ENCODE measurements at places on chromosomes 1 and 21.

DNA sequence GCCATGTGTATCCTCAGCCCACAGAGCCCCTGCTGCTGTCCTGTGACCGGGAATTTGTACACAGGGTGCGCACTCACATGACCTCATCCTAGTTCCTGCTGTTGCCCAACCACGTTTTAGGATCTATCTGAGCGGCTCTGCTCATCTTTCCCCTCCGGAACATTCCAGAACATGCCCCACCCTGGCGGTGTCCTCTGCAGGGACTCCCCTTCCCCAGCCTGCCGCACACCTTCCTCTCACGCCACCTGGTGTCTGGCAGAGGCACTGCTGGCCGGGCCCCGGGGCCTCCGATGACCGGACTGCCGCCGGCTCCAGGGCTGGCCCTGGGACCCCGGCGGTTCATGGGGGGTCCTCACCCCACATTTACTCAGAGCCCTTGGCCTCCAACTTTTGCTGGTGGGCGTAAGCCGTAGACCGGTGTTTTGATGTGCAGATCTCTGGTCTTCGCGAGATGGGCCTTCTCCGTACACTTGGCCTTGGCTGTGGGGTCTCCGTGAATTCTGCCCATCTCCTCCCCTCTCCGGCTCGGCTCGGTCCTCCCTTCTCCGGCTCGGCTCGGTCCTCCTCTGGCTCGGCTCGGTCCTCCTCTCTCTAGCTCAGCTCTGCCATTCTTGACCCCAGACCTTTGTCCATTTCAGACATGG, 29.5 kb downstream of the ARHGEF16 start:
- peak; percentile 86 for DNase-seq

- peak; percentile 75 for DNase-seq
These were observed 42.0 kb downstream of the S1PR1 start for GRCh38 chr1:101278845-101279244.

- no peak for DNase-seq
These were observed 492.0 kb upstream of the VAMP3 start for GRCh38 chr1:7278827-7279765.

DNA sequence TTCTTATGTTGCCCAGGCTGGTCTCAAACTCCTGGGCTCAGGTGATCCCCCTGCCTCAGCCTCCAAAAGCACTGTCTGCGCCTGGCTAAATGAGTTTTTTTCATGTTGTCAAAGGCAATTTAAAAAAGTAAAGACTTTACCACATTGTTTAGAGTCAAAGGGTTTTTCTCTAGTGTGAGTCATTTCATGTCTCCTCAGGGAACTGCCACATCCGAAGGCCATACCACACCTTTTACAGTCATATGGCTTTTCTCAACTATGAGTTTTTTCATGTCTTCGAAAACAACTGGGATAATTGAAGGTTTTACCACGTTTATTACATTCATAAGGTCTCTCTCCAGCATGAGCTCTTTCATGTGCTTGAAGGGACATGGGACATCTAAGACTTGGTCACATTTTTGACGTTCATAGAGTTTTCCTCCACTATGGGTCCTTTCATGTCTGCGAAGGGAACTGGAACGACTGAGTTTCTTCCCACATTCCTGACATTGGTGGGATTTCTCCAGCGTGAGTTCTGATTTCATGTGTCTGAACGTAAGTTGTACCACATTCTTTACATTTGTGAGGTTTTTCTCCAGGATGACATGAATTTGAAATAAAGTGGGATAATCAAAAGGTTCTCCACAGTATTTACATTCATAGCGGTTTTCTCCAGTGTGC, 65.6 kb downstream of the UCHL5 start:
- DNase-seq = no peak

DNA sequence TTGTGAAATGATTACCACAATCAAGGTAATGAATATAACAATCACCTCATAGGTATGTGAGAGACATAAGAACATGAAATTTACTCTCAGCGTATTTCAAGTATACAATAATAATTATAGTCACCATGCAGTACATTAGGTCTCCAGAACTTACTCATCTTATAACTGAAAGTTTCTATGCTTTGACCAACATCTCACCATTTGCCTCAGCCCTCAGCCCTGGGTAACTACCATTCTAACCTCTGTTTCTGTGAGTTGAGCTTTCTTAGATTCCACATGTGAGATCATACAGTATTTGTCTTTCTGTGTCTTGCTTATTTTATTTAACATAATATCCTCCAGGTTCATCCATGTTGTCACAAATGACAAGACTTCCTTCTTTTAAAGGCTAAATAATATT, 57.3 kb downstream of the AGO3 start:
- no peak for DNase-seq

- no peak for DNase-seq
These were observed 107.3 kb downstream of the TOMM20 start for GRCh38 chr1:235021321-235021720.

- DNase-seq = no peak
These were observed 1.4 kb downstream of the B4GALT3 start for GRCh38 chr1:161175771-161176453.

- DNase-seq = no peak
These were observed 23.9 kb upstream of the RUNX1 start for GRCh38 chr21:35072960-35073359.

GRCh38 chr1:51314974-51315373, 15.4 kb downstream of the TTC39A start:
- no peak for DNase-seq

DNA sequence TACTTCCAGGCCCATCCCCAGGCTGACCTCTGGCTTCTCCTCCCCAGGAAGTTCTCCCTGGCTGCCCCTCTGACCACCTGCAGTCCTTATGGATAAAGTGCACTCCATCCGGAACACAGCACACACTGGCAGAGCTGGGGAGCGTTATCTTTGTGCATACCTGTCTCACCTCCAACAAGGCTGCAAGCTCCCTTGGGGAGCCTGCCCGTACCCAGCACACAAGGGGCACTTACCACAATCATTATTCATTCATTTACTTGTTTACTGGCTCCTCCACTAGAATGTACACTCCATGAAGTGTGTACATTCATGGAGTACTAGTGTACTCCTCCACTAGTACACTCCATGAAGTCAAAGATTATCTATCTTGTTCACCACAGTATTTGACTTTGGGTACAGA, 30.3 kb downstream of the GLIS1 start:
- DNase-seq = no peak

- DNase-seq = no peak
These were observed 44.4 kb downstream of the SMG7 start for GRCh38 chr1:183516725-183517124.

GRCh38 chr21:15333951-15334350, 269.2 kb upstream of the NRIP1 start:
- DNase-seq = no peak

DNA sequence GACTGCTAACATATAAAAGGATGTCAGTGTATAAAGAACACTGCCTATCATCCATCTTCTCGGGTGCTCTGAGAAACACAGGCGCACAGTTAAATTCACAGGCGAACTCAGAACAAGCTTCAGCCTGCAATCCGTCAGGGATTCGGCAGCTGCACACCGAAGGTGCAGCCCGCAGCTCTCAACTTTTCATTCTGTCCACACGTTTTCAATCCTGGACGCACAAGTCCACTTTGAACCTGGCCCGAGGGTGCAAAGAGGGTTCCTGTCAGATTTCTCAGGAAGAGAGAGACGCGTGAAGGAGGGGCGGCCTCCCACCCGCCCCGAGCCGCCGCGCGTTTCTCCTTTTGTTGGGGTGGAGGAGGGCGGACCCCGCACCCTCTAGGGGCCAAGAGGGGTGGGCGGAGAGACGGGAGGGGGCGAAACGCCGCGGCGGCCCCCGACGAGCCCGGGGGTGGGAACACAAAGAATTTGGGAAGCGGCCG, 724 bp downstream of the DOCK7 start:
- DNase-seq = peak; percentile 70

- no peak for DNase-seq
These were observed 116.2 kb downstream of the HMCN1 start for GRCh38 chr1:185850366-185850765.

- no peak for DNase-seq
These were observed 46.1 kb upstream of the FBXO28 start for GRCh38 chr1:224067621-224068457.

DNA sequence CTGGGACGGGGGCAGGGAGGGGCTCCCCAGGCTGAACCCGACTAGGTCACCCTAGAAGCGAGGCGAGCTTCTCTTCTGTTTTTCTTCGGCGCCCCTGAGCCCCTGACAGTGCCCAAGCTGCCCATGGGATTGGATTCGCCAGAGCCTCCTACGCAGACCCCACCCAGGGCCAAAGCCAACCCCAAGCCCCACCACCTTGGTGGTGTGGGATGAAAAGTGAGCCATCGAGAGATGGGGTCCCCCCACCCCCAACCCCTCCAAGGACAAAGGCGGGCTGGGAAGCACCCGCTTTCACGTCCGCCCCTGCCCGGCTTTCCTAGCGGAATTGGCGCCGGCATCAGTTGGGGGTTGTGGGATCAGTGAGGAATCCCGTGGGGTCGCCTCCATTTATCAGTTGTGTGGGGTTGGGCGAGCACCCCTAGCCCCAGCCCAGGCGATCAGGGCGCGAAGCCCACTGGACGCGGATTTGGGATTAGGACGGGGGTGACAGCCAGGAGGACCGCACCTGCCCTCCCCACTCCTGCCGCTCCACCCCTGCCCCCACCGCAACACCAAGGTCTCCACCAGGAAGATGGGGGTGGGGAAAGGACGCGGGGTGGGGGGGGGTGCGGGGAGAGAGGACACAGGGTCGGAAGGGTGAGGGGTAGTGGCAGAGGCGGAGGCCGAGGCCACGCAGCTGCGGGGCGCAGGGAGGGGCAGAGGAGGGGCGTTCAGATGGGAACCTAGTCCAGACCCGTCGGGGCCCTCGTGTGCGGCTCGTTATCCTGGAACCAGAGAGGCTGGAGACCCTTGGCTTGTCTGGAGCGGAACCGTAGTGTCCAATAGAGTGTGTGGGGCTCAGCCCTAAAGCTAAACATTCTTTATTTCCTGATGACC, 4.4 kb downstream of the TSPEAR start:
- no peak for DNase-seq

GRCh38 chr1:185468626-185469025, 151.6 kb upstream of the IVNS1ABP start:
- no peak for DNase-seq

DNA sequence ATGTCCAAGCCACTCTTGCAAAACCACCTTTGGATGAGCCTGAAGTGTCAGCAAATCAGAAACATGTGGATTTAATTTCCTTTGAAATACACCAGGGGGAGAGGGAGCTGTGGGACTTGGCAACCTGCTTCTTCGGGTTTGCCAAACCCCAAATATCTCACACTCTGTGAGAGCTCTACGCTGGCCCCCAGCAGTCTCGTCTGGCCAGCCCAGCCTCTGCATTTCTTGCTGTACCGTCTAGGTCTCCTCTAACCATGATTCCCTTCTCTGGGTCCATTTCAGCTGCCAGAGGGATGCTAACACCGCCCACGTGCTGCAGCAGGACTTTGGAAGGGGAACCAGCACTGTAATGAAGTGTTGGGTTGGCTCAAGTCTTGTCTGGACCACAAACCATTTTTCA, 114.6 kb downstream of the MRPS6 start:
- DNase-seq = no peak

DNA sequence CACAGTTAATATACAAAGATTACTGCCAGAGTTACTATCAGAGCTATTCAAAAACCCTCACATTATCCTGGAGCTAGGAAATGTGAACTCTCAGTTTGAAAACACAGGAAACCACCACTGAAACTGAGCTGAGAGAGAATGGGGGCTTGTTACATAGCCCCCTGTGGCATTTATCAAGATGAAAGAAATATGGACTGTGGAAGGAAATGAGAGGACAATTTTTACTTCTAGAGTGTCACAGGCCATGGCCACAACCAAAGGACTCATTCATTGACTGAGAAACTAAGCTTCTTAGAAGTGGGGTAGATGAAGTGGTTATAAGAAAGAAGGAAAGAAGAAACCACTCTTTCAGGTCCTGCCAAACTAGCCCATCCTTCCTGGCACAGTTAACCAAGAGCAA, 25.3 kb downstream of the DSTYK start:
- DNase-seq = no peak

DNA sequence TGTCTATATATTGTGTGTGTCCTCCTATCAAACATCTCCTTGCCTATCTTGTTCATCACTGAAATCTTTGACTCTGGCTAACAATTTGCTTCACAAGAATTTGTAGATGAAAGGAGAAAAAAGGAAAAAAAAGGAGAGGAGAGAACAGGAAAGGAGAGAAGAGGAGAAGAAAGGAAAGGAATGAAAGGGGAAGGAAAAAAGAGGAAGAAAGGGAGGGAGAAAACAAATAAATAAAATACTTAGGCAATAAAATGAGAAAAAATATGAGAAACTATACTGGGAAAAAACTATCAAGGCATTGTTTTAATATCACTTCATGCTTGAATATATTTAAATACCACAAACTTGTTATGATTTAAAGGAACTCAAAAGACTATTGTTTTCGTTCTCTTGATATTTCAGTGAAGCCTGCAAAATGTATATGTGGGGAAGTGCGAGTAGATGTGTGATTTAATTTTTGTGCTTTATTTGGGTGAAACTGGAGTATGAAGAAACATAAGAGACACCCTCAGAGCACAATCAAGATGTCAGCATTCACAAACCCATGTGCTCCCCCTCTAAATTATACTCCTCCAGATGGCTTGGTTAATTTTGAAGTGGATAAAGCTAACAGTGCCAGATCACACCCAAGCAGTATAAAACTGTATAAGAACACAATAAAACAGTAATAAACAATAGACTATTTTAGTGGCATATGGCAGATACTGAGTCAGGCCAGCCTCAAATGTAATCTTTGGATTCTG, 205.7 kb upstream of the SAMSN1 start:
- no peak for DNase-seq

DNA sequence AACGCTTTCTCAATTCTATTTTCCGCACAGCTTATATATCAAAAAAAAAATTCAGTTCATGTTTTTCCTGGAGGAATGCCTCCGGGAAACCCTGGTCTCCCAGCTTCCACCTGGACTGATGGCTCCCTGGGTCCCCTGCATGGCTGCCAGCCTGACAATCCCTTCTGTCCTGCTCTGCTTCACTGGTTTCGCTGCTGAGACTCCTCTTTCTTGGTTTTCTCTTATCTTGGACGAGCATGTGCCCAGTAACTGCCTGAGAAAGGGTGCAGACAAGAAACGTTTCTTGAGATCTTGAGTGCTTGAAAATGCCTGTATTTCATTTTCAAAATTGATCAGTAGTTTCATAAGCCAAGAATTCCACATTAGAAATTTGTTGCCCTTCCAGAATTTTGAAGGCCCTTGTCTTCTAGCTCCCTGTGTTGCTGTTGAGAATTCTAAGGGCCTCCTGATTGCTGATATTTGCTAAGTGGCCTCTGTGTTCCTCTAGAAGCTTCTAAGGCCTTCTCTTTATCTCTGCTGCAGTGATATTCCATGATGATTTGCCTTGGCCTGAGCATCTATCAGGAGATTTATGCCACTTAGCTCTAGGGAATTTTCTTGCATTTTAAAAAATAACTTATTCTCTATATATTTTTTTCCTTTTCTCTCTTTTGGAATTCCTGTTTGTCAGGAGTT, 44.7 kb downstream of the ETS2 start:
- DNase-seq = peak; percentile 34

GRCh38 chr21:42202321-42202720, 16.6 kb upstream of the ABCG1 start:
- DNase-seq = no peak

- peak; percentile 52 for DNase-seq
These were observed 172.2 kb upstream of the IRF2BP2 start for GRCh38 chr1:234782105-234782751.
